Stimulated activated CD4-positive, alpha-beta T cell treated with anti-CD3 and anti-CD28 coated beads, Interleukin-4, amount 100 ng/mL, for 4 hours (primary cell): ENCODE measurements at places on chromosomes 3 and 15.

DNA sequence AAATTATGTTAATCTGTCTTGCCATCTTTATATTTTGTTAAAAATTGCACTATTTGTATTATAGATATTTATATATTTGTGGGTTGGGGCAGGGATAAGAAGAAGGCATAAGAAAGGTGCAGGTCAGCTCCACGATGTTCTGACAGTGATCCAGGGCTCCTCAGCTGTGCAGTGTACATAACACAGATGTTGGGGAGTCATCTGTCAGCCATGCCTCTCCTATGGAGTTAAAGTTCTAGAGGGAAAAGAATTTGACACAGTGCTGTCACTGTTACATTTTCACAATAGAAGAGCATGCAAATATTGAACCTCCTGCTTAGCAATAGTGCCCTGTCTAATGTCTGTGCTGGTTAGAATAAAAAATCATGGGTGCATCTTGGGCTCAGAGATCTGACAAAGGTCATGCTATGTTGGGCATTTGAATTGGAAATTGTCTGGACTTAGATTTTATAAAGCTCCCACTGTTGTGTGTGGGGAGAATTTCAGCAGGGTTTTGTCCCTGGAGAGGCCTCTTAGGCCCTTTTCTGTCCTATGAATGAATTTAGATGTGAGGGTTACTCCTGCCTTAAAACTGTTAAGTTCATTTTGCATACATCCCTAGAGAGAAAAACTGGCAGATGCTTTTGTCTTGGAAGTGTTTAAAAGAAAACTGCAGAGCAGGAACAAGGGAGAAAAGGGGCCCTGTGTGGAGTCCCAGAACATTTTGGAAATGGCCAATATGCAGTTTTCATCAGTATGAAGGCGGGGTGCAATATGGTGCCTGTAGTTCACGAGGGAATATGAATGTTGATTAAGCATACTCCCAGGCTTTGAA, 20.4 kb downstream of the CDIN1 start:
- no peak for DNase-seq

DNA sequence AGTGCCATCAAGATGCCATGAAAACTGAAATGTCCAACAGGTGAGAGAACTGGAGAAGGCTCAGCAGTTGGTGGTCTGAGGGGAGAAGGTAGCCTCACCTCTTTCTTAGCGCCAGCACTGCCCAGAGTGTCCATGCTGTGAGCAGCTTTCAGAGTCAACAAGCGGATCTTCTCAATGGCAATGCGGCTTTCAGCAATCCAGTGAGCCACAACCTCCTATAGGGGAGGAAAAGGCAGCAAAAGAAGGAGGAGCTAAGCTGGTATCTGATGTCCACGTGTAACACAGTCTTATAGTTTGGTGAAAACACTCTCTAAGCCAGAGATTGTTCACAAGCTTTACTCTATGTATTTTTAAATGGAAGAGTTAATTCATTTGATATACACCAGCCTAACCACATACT, 36.1 kb upstream of the ACKR4 start:
- no peak for DNase-seq

- DNase-seq = peak; percentile 48
Observed at GRCh38 chr3:71421820-71422566, 161.5 kb downstream of the FOXP1 start.

DNA sequence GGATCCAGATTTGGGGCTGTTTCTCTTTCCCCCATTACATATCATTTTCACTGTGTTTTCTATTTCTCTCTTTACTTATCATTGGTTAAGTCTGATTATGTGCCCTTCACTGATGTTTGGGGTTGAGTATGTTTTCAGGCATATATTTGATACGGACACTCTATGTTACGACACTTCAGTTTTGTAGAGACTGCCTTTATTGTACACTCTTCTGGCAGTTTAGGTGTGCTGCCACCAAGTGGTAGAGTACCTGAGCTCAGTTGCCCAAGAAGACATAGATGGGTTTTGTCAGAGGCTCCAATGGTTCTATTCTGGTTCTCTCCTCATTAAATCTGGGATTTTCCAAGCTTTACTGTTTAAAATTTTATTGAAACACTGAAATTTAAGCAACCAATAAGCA, 255.0 kb upstream of the ROPN1 start:
- DNase-seq = no peak

DNA sequence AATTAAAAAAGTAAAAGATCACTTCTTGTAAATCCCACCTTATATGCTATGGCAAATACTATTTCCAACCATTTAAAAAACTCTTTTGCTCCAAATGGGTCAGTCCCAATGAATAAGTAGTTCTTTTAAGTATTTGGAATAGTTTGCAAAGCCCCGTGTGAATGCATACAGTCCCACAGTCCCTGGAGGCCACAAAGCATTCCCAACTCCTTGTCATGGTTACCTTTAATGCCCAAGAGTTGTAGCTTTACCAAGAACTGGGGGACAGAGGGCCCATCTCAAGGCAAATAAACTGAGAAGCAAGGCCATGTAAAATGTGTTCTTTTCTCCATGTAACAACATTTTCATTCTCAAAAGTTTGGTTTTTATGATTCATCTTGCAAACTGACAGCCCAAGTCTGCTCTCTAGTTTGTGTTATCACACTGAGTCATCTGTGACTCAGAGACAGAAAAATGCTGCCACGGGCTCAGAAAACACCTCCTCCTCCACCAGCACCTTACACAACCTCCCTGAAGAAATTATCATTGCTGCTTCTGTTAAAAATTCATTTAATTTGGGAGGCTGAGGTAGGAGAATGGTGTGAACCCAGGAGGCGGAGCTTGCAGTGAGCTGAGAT, 336.2 kb downstream of the ERC2 start:
- no peak for DNase-seq

- no peak for DNase-seq
Observed at GRCh38 chr3:41317718-41318117, 118.4 kb downstream of the CTNNB1 start.

- no peak for DNase-seq
Observed at GRCh38 chr3:72186400-72186855, 401.5 kb upstream of the PROK2 start.

DNA sequence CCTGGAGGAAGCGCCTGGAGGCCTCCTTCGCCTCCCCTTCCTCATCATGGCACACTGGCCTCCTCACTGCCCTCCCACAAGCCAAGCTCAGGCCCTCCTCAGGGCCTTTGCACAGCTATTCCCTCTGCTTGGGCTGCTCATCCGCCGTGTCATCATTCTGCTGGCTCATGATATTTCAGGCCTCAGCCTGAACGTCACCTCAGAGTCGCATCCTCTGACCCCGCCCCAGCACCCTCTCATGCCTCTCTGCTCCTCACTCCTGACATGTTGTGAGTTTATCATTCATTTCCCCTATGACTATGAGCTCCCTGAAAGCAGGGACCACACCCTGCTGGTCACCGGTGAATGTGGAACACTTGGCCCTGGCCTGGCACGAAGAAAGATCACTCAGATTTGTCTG, 20.7 kb upstream of the POC1A start:
- DNase-seq = no peak

GRCh38 chr3:102827386-102827785, 392.6 kb downstream of the ZPLD1 start:
- DNase-seq = no peak

DNA sequence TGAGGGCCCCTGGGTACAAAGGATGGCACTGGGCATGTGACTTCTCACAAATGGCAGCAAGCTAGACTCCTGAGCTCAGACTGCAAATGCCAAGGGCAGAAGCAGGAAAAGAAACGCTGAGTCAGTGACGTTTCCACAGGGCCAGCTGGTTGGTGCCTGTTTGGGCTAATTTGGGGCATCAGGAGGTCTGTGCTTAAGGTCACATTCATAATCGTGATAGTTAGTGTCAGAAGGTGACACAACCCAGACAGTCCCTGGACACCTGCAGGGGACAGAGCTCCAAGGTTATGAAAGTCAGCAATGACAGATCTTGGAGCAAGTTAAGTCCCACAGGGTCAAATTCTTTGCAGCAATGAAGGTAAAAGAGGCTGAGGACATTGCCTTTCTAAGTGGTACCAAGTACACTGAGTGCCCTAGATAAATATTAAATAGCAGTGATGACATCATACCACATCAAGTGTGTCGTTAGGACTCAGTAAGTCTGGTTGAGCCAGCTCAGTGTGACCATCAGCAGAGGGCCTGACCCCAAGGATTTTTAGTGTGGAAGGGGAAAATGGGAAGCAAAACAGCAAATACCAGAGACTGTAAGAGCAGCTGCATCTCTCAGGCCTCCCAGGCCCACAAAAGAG, 556.9 kb upstream of the CFAP20DC start:
- DNase-seq = no peak

- peak; percentile 47 for DNase-seq
Observed at GRCh38 chr3:12948891-12949711, 107.7 kb upstream of the RPL32 start.

DNA sequence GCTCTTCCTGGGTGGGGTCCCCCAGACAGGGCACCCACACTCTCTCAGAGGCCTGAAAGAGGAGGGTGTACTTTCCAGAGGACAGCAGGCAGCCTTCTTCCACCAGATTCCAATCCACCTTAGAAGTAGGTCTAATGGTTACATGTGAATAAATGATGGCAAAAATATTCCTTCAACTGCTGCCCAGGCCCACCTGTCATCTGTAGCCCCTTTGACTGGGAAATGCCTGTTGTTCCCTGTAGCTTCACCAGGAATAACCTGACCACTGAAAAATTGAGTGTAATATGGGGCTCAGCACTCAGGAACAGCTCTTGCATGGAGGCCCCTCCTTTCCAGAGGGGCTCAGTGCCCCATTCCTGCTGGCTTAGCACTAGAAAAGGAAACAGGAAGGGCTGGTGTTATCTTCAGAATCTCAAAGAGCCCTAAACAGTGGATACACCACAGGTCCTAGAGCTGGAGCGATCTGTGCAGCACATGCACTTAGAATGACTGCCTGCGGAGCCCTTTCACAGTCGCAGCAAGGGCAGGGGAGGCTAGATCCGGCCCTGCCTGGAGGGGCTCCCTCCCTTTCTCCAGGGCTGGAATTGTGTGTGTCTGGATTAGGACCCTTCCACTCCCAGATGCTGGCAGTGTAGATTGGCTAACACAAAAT, 32.1 kb downstream of the SLC22A14 start:
- DNase-seq = no peak

DNA sequence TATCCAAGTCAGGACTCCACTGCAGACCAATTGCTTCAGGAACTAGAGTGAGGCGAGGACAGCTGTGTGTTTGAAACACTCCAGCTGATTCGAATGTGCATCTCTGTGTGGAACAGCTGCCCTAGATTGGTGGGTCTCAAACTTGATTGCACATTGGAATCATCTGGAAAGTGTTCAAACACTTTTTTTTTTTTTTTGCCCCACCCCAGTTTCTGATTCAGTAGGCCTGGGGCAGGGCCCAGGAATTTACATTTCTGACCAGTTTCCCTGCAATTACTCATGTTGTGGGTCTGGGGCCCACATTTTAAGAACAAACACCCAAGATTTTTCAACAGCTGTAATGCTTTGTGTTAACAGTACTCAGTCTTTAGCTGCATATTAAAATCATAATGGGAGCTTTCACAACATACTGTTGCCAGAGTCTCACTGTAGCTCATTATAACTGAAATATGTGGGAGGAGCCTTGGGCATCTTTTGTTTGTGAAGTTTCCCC, 156.6 kb downstream of the NR1D2 start:
- DNase-seq = no peak

- DNase-seq = no peak
Observed at GRCh38 chr3:13269711-13270378, 150.3 kb downstream of the NUP210 start.

GRCh38 chr15:69756440-69756839, 303.8 kb downstream of the RPLP1 start:
- no peak for DNase-seq

DNA sequence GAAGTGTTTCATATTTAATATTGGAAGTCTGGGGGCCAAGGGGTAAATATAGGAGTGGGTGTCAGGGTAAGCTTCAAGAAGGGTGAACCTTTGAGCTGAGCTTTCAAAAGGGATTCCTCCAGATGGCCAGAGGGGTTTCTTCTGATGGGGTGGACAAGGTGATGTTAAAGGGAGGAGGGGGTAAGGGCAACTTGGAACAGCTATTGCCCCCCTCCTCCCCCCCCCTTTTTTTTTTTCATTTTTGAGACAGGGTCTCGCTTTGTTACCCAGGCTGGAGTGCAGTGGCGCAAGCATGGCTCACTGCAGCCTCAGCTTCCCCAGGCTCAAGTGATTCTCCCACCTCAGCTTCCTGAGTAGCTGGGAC, 2.1 kb upstream of the TTLL3 start:
- DNase-seq = no peak

GRCh38 chr3:161598639-161599038, 102.0 kb downstream of the OTOL1 start:
- no peak for DNase-seq

GRCh38 chr15:69098771-69099170, 61.7 kb upstream of the GLCE start:
- no peak for DNase-seq

DNA sequence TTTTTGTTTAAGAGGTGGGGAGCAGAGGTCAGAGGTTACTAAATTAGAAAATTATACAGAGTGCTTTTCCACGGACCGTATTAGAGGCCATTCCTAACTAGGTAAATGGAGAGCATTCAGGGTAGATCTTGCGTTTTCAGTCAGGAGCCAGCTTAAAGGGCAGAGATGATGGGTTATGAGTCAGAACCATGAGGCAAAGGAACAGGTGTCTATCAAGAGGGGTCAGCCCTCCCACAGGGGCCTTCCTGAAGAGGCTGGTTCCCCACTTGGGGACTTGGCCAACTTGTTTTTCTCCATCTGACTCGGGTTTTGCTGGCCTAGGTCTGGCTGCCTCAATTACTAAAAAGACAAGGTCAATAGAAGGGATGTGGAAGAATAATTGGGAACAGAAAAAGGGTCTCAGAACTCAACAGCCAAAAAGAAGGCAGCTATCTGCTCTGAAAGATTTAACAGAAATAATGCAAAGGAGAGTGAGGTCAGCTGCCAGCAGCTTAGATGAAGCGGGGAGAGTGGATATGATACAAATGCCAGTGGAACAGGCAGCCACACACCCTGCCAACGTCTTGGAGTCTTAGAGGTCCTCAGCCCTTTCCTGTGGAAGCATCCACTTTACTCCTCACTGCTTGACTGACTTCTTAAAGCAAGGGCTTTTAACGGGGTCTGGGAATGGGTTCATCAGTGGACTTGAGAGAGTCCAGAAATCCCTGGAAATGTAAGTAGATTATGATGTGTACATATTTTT, 17.6 kb downstream of the MTMR14 start:
- DNase-seq = no peak

- DNase-seq = no peak
Observed at GRCh38 chr3:58135712-58136543, 74.8 kb downstream of the DNASE1L3 start.

DNA sequence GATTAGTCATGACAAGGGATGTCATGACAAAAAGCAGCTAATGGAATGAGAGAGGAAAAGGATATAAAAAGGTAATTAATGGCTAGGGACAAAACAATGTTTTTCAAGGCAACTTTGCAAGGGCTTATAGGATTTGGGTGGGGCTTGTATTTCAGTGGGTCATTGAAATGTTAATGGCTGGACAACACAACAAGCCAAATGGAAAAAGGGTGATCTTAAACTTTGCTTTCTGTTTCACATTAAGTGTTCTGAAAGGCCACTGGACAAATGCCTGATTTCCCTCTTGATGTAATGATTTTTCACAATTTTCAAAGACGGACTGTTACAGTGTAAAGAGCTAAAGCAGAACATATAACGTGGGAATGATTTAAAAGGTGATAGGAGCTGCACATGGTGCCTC, 345.0 kb downstream of the TUSC7 start:
- DNase-seq = no peak

- no peak for DNase-seq
Observed at GRCh38 chr3:177647876-177648275, 450.6 kb upstream of the TBL1XR1 start.
